AG20443 (cell line): ENCODE measurements at places on chromosomes 16 and 17.
A peak's percentile ranks its signal among the peaks of the same experiment; 100 is the strongest.

DNA sequence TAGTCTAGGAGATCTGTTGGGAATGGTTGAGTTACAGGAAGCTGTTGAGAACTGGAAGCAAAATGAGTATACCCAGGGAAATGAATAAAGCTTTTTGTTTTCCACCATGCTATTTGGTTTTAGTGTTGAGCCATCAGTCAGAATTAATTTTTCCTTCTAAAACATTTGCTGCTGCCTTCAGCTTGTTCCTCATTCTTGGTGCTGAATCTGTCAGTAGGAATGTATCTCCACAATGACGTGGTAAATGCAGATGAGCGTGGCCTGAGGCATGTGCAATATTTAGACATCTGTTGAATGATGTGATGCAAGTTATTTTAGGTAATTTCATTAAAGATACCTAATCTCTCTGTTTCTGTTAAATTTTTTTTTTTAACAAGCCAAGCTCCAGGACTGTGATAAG is 10.9 kb downstream of the HAPSTR1 start:
- DNase-seq = peak; percentile 80

DNA sequence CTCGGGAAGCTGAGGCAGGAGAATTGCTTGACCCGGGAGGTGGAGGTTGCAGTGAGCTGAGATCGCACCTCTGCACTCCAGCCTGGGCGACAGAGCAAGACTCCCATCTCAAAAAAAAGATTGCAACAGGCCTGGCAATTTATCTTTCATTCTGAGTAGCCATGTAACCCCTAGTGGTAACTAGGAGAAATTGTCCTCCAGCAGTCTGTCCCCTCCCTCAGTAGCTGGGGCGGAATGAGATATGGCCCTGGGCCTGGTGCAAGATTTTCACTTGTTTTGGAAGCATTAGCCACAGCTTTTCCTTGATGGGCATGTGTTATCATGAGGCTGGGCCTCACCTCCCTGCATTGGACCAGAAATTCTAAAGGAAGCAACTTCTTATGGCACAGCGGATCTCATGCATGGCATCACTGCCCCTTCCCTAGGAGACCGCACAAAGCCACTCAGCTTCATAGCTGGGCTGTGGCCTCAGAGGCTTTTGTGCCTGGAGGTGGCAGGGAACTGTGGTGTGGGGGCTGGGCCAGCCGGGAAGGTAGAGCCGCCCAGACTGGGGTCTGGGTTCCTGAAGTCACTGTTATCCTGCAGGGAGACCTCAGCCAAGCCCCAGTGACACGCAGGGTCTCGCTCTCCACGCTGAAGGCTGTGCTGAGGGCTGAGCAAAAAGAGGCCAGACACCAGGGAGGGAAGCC is 13.4 kb downstream of the NATD1 start:
- peak; percentile 74 for DNase-seq

- no peak for DNase-seq
Observed at GRCh38 chr17:8018436-8018835, 16.0 kb downstream of the GUCY2D start.

DNA sequence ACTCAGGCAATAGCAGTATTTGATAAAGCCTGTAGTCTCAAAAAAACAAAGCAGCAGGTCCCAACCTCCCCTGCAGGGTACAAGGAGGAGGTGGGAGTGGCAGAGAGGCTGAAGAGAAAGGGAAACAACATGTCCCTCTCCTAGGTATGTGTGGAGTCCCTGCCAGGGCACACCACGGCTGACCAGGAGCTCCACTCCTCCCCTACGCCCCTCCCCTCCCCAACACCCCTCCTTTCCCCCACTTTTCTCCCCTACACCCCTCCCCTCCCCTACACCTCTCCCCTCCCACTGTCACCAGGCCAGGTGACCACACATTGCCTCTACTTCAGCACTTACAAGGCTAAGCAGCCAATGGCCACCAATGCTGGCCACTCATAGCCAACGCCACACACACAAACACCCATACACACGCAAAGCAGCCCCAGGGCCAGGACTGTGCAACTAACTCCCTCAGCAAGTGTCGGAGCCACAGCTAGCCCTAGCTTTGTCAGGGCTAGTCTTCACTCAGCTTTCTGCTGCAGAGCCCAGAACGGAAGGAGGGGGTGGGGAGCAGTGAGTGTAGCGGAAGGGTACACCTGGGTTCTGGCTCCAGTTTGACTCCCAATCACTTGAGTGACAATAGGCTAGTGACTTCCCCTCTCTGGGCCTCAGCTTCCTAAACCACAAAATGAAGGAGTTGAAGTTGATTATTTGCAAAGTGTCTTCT is 8.2 kb downstream of the CAVIN1 start:
- DNase-seq = no peak

GRCh38 chr16:2299915-2300192 is 31.9 kb upstream of the RNPS1 start:
- DNase-seq = no peak

DNA sequence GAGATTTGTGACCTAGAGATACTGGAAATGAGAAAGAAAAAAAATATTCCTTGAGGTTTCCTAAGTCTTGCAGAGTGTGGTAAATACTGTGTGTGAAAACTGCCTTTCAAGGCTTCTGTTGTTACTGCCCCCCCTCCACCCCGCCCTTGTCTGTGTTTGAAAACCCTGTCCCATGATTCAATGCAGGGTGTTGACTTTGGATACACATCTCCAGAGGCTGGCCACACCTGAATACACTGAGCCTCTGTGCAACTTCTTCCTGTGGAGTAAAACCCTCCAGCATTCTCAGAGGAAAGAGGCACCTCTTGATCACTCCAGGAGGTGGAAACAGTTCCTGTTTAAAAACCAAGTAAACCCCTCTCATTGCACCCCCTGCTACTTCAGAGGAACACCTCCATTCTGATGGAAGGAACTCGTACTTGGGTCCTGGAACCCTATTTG is 123.0 kb upstream of the CACNG5 start:
- DNase-seq = no peak

DNA sequence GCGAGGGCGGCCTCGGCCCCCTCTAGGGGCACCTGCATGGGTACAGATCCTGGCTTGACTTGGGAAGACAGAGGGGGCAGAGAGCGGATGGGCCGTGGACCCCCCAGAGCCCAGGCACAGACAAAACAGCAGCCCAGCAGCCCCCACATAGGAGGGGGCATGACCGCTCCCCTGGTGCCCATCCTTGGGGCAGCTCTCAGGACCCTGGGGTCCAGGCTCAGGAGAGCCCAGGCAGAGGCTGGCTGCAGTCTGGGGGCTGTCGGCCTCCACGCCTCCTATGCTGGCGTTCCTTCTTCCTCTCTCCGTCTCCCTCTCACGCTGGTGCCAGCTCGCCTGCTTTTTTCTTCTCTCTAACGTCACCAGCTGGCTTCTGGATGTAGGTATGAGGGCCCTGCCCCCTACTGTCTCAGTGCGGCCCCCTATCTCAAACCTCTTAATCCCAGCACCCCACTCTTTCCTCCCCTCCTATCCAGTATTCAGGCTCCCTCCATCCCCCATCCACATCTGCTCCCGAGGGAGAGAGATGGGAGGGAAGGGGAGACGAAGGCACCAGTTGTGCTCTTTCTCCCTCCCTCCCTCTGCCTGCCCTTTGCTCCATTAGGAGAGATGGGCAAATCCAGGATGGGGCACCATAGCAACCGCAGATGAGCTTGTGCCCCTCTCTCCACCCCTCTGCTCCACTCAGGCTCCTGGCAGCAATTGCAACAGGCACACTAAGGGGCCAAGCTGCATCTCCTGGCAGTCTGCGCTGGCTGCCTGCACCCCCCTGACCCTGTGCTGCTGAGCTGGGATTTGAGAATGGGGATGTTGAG is at the start of gene GPR179:
GPR179 (minus strand) TSS at position 349 of the 812 bp plus-strand sequence; CDS start at position 182, 167 bp downstream.
- DNase-seq = no peak

- DNase-seq = peak; percentile 73
Observed at GRCh38 chr17:61314368-61315078, 85.1 kb upstream of the TBX2 start.

DNA sequence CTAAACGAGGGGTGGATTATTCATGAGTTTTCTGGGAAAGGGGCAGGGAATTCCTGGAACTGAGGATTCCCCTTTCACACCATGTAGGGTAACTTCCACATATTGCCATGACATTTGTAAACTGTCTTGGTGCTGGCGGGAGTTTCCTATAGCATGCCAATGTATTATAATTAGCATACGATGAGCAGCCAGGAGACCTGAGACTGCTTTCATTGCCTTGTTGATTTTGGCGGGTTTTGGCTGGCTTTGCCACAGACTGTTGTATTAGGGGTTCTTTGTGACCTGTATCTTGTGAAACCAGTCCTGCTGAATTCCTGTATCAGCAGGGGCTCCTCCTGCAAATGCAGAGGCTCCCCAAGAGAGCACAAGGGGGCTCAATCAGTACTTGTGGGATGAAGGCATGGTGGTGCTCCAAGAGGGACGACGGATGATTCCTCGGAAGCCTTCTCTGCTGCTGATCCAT is 104.4 kb upstream of the CACNG5 start:
- no peak for DNase-seq

DNA sequence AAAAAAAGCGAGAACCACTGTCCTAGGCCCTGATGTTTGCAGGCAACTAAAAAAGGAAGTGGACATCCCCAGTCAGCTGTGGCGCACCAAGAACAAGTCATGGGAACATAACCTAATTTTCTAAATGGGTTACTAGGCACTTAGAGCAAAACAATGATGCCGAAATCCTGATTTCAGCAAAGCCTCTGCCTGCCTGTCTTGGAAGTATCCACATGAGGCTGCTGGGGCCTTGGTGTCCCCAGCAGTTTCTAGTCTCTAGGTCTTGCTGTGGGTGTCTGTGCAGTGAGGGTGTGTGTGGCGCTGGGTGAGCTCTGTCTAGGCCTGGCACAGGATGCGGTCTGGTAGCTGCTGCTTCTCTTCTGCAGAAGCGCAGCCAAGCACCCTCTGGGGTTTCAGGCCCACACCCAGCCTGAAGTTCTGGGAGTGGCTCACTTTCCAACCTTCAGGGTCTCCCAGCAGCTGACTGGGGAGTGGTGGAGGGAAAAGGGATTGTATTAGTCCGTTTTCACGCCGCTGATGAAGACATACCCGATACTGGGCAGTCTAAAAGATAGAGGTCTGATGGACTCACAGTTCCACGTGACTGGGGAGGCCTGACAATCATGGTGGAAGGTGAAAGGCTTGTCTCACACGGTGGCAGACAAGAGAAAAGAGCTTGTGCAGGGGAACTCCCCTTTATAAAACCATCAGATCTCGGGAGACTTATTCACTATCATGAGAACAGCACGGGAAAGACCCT is 21.1 kb downstream of the STH start:
- no peak for DNase-seq

DNA sequence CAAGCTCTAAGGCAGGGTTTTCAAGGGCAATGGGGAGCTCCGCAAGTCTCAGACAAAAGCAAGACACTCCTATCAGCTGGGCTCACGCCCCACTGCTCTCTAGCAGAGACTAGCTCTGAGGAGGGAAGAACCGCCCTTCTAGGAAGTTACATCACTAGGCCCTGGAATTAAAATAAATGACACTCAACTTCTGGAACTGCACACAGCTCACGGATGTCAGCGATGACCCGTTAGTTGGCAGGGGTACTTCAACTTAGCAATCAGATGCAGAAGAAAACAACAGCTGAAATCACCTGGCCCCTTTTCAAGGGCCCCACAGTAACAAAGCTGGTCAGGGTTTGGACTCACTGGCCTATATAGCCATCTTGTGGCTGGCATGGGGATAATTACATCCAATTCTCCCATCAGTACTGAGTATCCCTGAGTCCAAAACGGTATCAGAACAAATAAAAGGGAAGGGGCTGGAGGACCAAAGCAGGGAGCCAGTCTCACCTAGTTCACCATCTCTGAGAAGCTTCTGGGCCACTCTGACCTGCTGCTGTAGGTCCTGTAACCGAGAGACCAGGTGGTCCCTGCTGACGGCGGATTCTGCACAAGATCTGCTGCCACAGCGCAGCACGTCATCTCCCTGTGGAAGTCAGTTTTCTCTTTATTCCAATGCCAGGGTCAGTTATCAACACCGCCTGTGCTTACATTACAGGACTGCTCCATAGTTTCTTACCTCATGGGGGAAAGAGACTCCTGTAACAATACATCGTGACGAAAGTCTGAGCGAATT is 22.2 kb downstream of the SERPINF1 start:
- peak; percentile 84 for DNase-seq

- no peak for DNase-seq
Observed at GRCh38 chr17:4631836-4632580, 9.5 kb downstream of the ALOX15 start.

- no peak for DNase-seq
Observed at GRCh38 chr17:47696717-47697642, 3.0 kb downstream of the TBKBP1 start.

DNA sequence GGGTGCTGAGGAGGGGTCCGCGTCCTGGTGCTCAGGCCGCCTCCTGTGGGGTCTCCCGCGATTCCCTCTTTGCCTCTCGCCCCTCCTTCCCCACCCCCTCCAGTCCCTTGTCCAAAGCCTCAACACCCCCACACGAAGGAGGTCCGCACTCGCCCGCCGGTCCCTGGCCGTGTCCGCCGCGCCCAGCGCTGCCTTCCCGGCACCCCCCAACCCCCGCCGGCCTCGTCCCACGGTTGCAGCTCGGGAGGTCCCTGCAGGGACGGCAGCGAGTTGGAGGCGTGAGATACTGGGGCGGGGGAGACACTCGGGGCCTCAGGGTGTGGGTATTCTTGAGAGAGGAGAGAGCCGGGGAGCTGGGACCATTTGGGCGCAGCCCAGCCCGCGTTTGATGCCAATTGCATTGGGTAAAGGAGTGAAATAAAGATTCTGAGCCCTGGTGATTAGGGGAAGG is 468 bp downstream of the FLYWCH2 start:
- DNase-seq = peak; percentile 44

- no peak for DNase-seq
Observed at GRCh38 chr17:74304184-74304583, 21.8 kb upstream of the KIF19 start.

- DNase-seq = no peak
Observed at GRCh38 chr16:73275024-73275423, 227.1 kb upstream of the ZFHX3 start.

DNA sequence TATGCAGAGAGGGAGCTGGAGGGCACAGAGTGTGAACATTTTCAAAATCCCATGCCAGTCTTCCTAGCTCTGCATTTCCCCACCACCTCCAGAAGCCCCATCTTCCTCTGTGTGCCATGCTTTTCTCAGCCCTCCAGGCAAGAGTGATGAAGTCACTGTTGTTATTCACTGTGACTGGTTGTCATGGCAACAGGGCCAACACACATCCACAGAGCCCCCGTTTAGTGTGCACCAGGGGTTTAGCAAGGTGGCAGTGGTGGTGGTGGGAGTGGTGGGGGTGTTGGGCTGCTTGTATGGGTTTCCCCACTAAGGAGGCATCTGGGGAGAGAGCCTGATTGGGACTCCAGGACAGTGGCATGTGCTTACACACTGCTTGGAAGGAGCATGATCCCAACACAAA is 309.9 kb upstream of the ASIC2 start:
- no peak for DNase-seq

GRCh38 chr17:75737133-75737962 is 16.1 kb downstream of the ITGB4 start:
- no peak for DNase-seq

GRCh38 chr16:48330841-48331192 is 54.4 kb downstream of the SIAH1 start:
- DNase-seq = no peak

DNA sequence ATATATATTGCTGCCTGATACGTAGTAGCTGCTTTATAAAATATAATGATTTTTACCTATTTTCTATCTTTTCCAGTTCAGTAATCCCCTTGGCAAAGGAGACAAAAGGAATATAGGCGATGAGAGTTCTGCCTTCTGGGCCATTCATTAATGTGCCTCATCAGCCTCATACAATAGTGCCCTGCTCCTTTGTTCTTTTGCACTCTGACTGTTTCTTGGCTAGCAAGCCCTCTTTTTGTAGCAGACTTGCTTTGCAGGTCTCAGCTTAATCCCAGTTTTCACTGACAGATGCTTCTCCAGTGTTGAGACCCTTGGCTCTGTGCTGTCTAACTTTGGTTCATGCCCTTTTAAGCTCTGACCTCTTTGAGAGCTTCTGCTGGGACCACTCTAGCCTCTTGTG is 10.4 kb downstream of the HSD17B2 start:
- DNase-seq = no peak

- peak; percentile 52 for DNase-seq
Observed at GRCh38 chr16:4537376-4538343, 913 bp downstream of the CDIP1 start.
